Stimulated activated CD4-positive, alpha-beta T cell treated with anti-CD3 and anti-CD28 coated beads, Interleukin-15, amount 100 ng/mL, for 24 hours (primary cell): ENCODE measurements at places on chromosomes 16 and 17.

GRCh38 chr16:89815639-89816348 is 653 bp downstream of the FANCA start:
- DNase-seq, result peak; percentile 36

- no peak for DNase-seq
Observed at GRCh38 chr16:48539485-48540221, 70.3 kb downstream of the N4BP1 start.

DNA sequence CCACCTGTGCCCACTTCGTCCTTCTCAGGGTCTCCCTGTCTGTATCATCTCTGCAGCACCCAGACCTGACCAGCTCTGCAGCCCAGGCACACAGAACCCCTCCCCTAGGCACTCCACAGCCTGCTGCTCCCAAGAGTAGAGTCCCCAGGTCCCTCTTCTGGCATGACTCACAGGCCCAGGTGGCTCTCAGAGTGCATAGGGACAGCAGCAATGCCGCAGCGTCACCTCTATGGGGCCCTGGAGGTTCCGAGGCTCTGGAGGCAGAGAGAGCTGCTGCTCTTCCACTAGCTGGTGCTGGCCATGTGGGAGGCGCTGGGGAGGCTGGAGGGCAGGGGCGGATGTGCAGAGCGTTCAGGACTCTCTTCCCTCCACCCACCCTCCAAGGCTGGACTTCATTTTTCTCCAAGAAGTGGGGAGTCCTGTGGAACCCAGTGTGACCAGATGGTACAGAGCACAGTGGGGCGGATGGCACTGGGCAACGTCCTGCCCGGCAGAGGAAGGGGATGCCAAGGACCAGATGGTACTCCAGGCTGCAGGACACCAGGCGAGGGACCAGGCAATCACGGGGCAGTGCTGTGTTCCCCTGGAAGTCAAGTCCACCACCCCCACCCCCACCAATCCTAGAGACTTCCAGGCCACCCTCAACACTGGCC is 151.7 kb downstream of the RBFOX3 start:
- no peak for DNase-seq

DNA sequence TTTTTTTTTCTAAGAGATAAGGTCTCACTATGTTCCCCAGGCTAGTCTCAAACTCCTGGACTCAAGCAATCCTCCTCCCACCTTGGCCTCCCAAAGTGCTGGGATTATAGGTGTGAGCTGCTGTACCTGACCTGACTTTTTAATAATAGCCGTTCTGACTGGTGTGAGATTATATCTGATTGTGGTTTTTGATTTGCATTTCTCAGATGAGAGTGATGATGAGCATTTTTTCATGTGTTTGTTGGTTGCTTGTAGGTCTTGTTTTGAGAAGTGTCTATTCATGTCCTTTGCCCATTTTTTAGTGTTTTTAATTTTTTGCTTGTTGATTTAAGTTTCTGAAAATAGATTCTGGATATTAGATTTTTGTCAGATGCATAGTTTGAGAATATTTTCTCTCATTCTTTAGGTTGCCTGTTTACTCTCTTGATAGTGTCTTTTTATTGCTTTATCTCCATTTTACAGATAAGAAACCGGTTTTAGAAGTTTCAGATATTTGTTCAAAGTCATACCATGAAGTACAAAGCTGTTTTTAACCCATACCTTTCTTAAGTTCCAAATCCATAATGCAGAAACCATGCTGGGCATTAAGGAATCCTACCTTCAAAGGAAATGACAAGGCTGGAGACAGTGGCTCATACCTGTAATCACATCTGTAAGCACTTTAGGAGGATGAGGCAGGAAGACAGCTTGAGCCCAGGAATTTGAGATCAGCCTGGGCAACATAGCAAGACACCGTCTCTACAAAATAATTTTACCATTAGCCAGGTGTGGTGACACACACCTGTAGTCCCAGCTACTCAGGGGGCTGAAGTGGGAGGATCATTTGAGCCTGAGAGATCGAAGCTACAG is 168.4 kb upstream of the TBX2 start:
- no peak for DNase-seq

- no peak for DNase-seq
Observed at GRCh38 chr16:74893541-74893940, 91.4 kb downstream of the WDR59 start.

DNA sequence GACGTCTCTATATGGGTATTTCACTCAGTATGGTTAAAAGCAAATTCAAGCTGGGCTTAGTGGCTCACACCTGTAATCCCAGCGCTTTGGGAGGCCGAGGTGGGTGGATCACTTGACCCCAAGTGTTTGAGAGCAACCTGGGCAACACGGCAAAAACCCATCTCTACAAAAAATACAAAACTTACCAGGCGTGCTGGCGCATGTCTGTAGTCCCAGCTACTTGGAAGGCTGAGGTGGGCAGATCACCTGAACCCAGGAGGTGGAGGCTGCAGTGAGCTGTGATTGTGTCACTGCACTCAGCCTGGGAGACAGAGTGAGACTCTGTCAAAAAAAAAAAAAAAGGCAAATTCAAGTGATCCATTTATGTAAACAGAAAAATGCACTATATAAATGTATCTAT is 1.3 kb upstream of the TNFRSF17 start:
- DNase-seq, result no peak
